Activated T-helper 1 cell treated with anti-CD3 and anti-CD28 coated beads, Interleukin-12 subunit alpha, Interleukin-12 subunit beta, Interleukin-2, Interleukin-4 antibody, amounts not matched to agents 30 ng/mL and 10 ng/mL and 1 ng/mL, durations not matched to agents 14 hours and 24 hours and 36 hours (primary cell): ENCODE measurements at places on chromosomes 1 and 21.

DNA sequence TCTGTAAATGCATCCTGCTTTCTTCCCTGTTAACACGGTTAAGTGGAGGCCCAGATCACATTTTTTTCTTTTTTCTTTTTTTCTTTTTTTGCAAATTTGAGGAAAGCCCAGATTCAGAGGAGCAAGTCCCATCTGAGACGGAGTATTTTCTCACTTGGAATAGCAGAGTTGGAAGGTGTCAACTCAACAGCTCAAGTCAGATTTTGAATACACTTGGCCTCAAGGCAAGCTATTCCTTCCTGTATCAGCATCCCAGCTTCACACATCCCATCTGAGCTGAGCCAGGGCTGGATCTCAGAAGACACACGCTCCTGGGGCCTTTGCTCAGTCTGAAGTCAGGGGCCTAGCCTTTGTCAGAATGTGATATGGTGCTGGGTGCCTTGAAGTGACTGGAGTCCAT, 11.5 kb upstream of the TNR start:
- no peak for DNase-seq

DNA sequence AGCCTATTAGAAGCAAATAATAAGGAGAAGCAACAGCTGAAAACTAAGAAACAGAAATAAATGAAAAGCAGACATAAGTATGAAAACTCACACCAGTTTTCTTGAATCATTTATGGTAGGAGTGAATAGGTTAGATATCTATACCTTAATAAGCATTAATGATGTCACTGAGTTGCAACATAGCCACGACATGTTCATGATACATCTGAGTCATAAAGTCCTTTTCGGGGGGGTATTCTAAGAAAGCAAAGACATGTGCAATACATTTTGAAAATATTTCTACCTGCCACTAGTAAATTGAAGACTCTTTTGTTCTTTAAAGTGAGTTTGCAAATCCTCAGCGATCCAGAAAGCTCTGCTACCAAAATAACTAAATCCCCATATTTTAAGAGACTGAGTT, 7.2 kb downstream of the CD34 start:
- no peak for DNase-seq

- DNase-seq: no peak
These were observed 54.2 kb downstream of the HMCN1 start for GRCh38 chr1:185788386-185788785.

- peak; percentile 74 for DNase-seq
These were observed 174.4 kb upstream of the HMCN1 start for GRCh38 chr1:185559684-185560331.

DNA sequence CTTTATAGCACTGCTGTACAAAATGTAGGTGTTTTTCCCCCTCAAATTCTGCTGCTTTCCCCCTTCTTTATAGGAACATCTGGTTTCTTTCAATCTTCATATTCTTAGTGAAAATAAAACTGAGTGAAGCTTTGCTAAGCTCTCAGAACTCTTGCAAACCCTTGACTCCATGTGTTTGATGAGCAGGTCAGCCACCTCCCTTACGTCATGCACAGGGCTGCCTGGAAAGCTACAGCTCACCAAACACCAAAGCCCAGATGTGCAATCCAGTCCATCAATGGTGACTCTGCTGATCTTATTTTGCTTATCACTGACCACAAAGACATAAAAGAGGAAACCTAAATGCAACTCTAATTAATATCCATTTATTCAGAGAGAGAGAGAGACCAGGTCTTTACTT, 5.5 kb downstream of the CACNA1E start:
- no peak for DNase-seq

DNA sequence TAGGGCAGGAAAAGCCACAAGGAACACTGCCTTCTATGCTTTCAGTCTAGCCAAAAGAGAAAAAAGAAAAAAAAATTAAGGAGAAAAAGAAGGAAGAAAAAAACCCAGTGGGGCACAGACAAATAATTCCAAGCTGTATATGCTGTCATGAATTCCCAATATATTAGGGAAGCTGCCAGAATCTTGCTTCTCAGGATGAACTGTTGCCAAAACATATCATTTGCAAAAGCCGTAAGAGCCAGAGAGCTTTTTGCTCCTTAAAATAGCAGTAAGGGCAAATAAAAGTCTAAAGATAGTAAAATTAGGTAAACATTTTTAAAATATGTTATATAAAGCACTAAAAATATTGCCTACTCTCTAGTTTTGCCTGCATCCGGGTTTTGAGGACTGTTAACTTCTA, 52.1 kb downstream of the PGM1 start:
- no peak for DNase-seq

DNA sequence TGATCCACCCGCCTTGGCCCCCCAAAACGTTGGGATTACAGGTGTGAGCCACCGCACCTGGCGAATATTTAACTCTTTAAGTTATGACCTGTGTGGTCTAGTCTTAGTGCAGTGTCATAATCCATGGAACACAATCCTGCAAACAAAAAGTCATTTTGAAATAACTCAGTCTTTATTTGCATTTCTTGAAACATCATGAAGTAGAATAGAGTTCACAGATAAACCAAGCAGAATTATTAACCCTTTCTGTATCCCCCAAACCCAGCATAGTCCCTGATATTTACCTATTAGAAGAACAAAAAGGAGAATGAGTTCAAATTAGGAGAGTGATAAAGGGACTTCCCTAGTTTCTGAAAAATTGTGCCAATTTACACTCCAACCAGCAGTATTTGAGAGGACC, 19.9 kb downstream of the ZYG11B start:
- DNase-seq: no peak

DNA sequence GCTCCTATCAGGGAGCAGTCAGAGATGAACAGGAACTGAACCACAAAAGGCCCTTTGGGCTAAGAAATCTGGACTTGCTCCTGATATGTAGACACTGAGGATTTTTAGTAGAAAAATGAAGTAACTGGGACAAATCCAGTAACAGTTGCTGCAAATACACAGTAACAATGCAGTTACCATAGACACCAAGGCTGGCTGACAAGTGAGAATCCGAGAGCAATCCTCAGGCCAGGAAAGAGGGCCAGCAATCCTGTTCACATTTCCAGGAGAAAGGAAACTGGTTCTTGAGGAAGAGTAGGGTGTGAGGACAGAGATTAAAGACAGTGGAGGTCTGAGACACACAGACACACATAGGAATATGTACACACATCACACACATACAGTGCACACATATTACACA, 9.3 kb upstream of the LORICRIN start:
- no peak for DNase-seq

DNA sequence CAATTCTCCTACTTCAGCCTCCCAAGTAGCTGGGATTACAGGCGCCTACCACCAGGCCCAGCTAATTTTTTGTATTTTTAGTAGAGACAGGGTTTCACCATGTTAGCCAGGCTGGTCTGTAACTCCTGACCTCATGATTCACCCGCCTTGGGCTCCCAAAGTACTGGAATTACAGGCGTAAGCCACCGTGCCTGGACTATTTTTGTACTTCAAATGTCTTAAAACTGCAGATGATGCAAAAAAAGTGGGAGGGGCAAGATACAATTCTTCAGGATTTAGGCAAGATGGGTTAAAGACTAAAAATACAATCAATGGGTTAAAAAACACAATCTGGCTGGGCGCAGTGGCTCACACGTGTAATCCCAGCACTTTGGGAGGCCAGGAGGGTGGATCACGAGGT, 4.7 kb downstream of the SCAF4 start:
- DNase-seq: no peak

- no peak for DNase-seq
These were observed 540.9 kb upstream of the ADGRL2 start for GRCh38 chr1:81259625-81260411.

GRCh38 chr1:93805027-93805610, 73.9 kb downstream of the DNTTIP2 start:
- no peak for DNase-seq

- no peak for DNase-seq
These were observed 71.0 kb downstream of the TOMM20 start for GRCh38 chr1:235057385-235058306.

- no peak for DNase-seq
These were observed 8.8 kb downstream of the OBSCN start for GRCh38 chr1:228216371-228217320.

GRCh38 chr1:201280884-201281283, 2.4 kb upstream of the PKP1 start:
- DNase-seq: no peak

DNA sequence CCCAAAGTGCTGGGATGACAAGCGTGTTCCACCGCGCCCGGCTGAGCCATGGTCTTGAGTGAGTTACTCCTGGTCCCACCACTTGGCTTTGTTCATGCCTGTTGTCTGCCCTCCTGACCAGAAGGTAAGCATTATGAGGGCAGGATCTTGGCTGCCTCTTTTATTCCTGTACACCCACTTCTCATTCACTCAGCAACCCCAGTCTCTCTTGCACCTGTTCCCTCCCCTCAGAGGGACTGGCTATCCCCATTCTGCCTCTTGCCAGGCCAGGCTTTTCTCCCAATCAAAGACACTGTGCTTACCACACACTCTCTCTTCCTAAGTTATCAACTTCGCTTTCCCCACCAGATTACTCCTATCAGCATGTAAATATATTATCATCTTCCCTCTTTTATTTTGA, 26.4 kb downstream of the SPATA21 start:
- no peak for DNase-seq

GRCh38 chr1:197441999-197442414, 174.0 kb downstream of the CRB1 start:
- DNase-seq: no peak

DNA sequence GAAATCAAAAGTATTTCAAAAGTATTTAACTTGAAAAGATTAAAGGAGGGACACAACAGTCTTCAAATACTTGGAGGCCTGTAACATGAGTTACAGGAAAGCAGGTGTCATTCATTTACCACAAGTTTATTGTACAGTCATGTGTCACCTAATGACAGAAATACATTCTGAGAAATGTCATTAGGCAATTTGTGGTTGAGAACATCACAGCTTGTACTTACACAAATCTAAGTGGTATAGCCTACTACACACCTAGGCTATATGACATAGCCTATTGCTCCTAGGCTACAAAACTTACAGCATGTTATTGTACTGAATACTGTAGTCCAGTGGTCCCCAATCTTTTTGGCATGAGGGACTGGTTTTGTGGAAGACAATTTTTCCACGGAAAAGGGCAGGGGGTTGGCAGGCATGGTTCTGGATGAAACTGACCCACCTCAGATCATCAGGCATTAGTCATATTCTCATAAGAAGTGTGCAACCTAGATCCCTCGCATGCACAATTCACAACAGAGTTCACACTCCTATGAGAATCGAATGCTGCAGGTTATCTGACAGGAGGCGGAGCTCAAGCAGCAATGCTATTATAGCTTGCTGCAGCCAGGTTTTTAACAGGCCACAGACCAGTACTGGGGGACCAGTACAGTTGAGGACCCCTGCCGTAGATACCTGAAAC, 25.0 kb upstream of the PHTF1 start:
- DNase-seq: no peak

DNA sequence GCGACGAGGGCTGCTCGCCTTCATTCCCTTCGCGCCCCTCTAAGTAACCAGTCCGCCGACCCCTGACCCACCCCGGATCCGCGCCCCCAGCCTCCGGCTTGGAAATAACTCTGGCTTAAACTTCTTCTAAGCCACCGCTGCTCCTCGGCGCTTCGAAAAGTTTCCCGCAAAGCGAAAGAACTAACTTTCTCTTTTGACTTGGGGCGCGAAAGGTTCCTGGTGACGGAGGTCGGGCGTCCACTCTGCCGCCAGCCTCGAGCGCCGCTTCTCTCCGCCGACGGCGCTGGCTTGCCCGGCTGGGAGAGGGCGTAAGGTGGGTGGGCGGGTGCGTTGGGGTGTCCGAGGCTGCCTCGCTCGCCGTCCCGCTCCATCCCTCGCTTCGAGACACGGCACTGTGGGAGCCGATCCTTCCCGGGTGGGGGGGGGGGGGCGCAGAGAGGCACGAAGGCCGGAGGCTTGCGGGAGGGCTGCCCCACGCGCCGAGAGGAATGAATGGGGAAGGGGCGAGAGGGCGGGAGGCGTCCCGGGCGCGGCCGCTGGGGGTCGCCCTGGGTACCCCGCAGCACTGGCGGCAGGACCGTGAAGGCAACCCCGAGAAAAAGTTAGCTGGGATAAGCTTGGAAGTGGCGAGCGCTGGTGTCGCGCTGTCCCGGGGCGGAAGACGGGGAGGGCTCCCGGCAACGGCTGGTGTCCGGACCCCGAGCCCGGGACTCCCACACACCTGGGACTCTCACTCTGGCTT, 569 bp downstream of the ATF3 start:
- DNase-seq: peak; percentile 67

GRCh38 chr1:15825800-15826199, 18.4 kb upstream of the UQCRHL start:
- no peak for DNase-seq

DNA sequence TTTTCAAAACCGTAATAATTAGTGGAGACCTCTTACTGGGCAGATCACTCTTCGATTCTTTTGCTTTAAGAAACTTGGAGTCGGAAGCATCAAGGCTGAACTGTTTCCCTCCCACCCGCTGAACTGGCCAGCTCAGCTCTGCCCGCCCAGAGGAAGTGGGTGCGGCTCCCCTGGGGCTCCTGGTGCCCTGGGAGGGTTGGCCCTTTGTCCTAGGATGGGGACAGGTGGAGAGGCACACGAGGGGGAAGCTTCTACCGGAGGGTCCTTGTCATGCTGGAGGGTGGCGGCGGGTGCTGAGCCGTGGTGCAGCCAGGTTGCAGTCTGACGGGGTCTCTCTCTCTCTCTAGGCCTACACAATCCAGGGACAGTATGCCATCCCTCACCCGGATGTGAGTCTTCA, 64.3 kb upstream of the COL6A1 start:
- DNase-seq: no peak

DNA sequence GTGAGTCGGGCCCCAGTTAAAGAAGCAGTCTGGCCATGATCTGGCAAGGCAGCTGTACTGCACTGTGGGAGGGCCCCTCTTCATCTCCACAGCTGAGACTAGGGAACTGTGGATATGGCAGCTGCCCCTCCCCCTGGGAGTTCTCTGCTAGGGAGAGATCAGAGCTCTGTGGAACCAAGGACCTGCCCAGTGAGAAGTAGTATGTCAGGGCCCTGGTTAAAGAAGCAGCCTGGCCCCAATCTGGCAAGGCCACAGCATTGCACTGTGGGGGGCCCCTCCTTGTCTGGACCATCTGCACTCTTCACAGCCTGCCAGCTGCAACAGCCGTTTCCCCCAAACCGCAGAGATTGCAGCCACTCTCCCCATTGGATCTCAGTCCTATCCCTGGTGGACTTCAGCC, 208.5 kb downstream of the DNAH14 start:
- DNase-seq: no peak

GRCh38 chr21:34885626-34886239, 163.4 kb downstream of the RUNX1 start:
- DNase-seq: no peak

DNA sequence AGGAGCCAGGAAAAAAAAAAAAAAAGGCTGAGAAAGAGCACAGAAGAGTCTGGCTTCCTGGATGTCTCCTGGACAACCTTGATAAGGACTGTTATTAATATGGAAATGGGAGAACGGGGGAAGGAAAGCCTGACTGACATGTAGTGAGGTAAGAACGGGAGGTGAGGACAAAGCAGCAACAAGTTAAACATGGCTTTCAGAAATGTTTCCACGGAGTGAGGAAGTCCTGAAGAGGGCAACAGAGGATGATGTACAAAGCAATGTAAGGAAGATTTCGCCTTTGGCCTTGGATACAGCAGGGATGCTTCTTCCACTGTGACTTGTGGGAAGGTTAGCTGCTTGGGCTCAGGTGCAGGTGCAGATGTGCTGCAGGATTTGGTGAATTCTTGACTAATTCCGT, 11.9 kb upstream of the NIBAN1 start:
- DNase-seq: no peak
